Activated T-helper 2 cell treated with anti-CD3 and anti-CD28 coated beads, Interferon-gamma antibody, Interleukin-2, Interleukin-4, amounts not matched to agents 10 μg/mL and 5 μg/mL and 100 μg/mL, durations not matched to agents 14 hours and 24 hours and 36 hours (primary cell): ENCODE measurements at places on chromosomes 2 and 18.

GRCh38 chr18:3526421-3527354 is 76.7 kb downstream of the TGIF1 start:
- H3K4me3 ChIP-seq: no peak overlapping the region
- no peaks in the 10 kb centered on the region for H3K27me3 ChIP-seq
- DNase-seq: no peak
- peaks cover 16% of the 10 kb centered on the region for H3K4me1 ChIP-seq
- no peak overlapping the region for H3K27ac ChIP-seq

DNA sequence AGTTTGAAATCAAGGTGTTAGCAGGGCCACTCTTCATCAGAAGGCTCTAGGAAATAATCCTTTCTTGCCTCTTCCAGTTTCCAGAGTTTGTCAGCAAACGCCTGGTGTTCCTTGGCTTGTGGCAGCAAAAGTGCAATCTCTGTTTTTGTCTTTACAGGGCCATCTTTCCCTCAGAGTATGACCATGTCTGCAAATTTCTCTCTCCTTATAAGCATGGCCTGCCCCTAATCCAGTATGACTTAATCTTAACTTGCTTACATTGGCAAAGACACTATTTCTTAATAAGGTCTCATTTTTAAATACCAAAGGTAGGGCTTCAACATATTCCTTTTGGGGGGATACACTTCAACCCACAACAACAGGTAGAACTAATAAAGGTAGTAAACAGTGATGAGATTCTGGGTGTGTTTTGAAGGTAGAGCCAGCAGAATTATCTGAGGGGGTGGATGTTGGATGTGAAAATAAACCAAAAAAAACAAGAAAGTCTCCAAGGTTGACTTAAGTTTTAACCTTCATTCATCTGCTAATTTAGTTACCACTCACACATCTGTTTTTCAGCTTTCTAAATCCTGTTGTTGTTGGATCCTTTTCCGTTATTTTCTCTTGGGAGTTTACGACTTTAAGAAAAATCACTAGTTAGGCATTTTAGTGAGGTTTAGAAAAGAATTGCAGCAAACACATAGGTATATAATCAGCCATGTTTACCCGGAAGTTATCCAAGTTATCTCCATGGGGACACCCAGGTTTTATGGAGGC is 234.4 kb upstream of the FIGN start:
- no peak overlapping the region for H3K4me3 ChIP-seq
- H3K27ac ChIP-seq: no peak overlapping the region

DNA sequence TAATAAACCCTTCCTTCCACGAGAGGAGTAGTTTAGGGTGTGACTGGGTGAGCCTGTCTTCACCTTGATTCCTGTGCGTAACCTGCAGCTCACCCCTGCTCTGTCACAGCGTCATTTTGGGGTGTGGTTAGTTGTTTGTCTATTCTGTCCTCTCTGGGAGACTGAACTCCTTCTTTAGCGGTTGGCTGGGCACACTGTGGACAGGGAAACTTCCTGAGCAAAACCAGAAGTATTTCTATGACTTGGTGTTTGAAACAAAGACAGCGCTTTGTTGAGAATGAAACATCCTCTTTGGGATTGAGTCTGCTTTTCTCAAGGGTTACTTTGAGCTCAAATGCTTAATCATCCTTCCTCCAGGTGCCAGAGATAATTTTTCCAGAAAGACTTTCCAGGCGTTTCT is 270.7 kb downstream of the HRH4 start:
- no peaks in the 10 kb centered on the region for H3K36me3 ChIP-seq
- no peaks in the 10 kb centered on the region for H3K4me1 ChIP-seq
- H3K27ac ChIP-seq: no peak overlapping the region

DNA sequence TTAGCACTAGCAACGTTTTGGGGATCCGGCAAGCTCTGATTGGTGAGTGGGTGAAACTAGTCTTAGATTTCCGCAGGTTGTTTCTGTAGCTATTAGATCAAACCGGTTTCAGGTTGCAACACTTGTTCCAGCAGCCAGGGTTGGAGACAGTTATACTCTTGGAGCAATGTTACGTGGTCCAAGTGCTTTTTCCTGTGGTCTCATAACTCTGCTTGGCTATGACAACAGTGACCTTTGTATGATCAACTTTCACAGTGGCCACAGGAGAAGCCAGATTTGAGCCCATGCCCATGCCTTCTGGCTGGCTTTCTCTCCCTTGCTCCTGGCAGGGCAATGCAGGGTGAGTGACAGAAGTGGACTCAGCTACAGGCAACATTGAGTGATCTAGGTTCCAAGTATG is 84.5 kb upstream of the TAF1B start:
- H3K4me3 ChIP-seq: no peak overlapping the region
- H3K4me1 ChIP-seq: peaks cover 43% of the 10 kb centered on the region
- H3K27ac ChIP-seq: no peak overlapping the region
- DNase-seq: no peak
- H3K36me3 ChIP-seq: no peaks in the 10 kb centered on the region

DNA sequence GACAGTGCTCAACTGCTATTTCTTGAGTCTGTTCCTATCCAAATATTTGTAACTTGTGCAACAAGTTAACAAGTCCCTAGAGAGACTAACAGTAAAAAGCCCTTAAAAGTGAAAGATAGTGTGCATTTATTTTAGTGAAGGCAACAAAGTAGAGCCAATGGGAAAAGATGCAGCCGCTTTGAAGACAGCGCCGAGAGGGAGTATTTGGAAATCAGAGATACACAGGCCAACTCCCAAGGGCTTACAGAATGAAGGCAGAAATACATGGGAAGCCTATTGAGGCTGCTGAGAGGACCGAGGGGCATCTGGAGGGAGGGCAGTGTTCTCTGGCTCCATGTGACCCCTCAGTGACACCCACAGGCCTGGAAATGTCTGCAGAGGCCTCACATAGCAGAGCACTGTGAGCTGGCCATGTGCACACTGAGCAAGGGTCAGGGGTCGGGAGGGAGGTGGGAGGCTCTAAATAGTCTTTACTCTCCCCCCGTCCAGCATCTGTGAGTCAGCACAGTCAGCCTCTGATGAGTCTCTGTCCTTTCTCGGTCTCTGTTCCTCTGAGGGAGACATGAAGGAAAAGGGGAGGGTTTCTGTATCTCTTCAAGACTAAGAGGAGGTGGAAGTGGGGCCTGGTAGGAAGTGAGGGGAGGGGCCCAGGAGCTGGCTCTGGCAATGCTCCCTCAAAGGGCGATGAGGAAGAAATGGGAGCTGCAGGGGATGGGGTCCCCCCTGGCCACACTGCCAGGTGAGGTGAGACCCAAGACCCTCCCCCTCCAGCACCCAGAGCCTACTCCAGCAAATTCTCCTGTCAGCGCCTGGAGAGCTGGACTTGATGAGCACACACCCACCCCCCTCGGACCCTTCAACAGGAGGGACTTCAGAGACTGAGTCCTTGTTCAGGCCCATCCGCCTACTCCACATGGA is 133.6 kb downstream of the SP3 start:
- no peaks in the 10 kb centered on the region for H3K36me3 ChIP-seq
- H3K4me1 ChIP-seq: peaks cover 2% of the 10 kb centered on the region
- H3K27me3 ChIP-seq: peaks cover 17% of the 10 kb centered on the region
- no peak for DNase-seq

- H3K27me3 ChIP-seq: no peaks in the 10 kb centered on the region
- peaks cover 28% of the 10 kb centered on the region for H3K36me3 ChIP-seq
- no peak for DNase-seq
- H3K4me1 ChIP-seq: no peaks in the 10 kb centered on the region
- H3K4me3 ChIP-seq: no peak overlapping the region
These were observed 58.1 kb downstream of the HEATR5B start for GRCh38 chr2:37026050-37026449.

DNA sequence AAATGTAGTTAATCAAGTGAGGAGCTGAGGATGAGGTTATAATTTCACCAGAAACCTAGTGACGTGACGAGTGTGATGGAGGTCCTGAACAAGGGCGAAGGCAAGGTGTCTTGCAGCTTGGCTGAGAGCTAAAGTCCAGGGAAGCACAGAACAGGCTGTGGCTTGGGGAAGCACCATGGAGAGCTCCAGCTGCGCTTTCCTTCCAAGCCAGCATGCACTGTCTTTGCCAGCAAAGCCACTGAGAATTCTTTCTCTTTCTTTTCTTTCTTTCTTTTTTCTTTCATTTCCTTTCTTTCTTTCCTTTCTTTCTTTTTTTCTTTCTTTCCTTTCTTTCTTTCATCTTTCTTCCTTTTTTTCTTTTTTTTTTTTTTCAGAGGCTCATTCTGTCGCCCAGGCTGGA is 239.3 kb downstream of the FBXO15 start:
- no peak for DNase-seq
- H3K4me1 ChIP-seq: no peaks in the 10 kb centered on the region
- H3K27me3 ChIP-seq: no peaks in the 10 kb centered on the region

- no peak for DNase-seq
- no peak overlapping the region for H3K4me3 ChIP-seq
- no peaks in the 10 kb centered on the region for H3K4me1 ChIP-seq
- no peaks in the 10 kb centered on the region for H3K36me3 ChIP-seq
These were observed 6.3 kb upstream of the KCNK3 start for GRCh38 chr2:26685989-26686839.

- no peak overlapping the region for H3K4me3 ChIP-seq
- no peaks in the 10 kb centered on the region for H3K36me3 ChIP-seq
- no peak overlapping the region for H3K27ac ChIP-seq
- no peak for DNase-seq
- H3K27me3 ChIP-seq: no peaks in the 10 kb centered on the region
These were observed 214.9 kb upstream of the CHST9 start for GRCh38 chr18:27400001-27400400.

DNA sequence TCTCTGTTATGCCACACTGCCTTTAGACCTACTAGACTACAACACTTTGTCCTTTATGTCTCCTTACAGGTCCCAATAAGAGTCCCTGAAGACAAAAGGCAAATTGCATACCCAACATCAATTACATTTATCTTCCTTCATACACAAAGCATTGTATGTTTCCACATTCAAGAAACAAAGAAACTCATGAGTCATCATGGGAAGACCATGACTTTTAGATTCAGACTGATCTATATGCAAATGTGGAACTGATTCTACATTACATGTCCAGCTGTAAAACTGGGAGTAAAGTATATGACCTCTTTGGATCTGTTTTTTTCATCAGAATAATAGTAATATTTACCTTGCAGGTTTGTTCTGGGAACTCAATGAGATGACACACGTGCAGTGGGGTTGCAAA is 25.2 kb upstream of the HNMT start:
- H3K27ac ChIP-seq: no peak overlapping the region
- DNase-seq: no peak
- H3K27me3 ChIP-seq: no peaks in the 10 kb centered on the region
- H3K36me3 ChIP-seq: no peaks in the 10 kb centered on the region

GRCh38 chr18:40949114-40949950 is 1005.7 kb upstream of the PIK3C3 start:
- no peak overlapping the region for H3K27ac ChIP-seq
- H3K36me3 ChIP-seq: no peaks in the 10 kb centered on the region
- H3K4me1 ChIP-seq: no peaks in the 10 kb centered on the region
- no peak overlapping the region for H3K4me3 ChIP-seq
- DNase-seq: no peak

DNA sequence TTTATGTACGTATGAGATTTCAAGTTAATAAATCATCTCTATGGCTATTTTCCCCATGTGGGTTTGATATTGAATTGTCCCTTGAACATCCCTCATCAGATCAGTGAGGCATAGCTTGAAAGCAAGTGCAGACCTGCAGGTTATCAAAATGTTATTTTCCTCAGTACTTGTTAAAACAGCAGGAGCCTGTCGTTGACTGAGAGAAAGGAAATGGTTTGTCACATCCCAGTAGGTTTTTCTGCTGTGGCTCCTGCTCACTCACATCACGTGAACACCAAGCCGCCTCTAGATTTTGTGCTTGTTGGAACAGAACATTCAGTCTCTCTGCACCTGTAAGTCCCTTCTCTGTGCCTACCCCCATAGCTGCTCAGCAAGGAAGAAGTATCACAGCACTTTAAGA is 340.3 kb downstream of the CELF4 start:
- H3K4me1 ChIP-seq: no peaks in the 10 kb centered on the region
- no peaks in the 10 kb centered on the region for H3K27me3 ChIP-seq
- no peak for DNase-seq
- no peak overlapping the region for H3K27ac ChIP-seq
- H3K4me3 ChIP-seq: no peak overlapping the region
- H3K36me3 ChIP-seq: no peaks in the 10 kb centered on the region

DNA sequence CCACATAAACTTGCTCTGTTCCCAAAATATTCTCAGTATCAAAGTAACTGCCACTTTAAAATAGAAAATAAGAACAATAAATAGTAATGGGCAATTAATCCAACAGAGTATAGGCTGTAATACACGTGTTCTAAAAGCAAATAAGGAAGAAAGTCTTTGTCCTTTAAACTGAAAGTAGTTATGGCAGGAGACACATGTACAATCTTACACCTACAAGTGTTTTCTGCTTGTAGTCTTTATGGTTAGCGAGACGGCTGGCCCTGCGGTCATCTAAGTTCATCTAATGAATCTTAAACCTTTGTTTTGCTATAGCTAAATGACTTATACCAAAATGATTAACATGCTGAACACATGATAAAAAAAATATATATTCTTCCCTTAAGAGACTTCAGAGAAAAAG is 32.4 kb downstream of the CYB5A start:
- H3K4me3 ChIP-seq: no peak overlapping the region
- no peak overlapping the region for H3K27ac ChIP-seq
- DNase-seq: no peak
- H3K27me3 ChIP-seq: no peaks in the 10 kb centered on the region
- H3K36me3 ChIP-seq: peaks cover 5% of the 10 kb centered on the region

DNA sequence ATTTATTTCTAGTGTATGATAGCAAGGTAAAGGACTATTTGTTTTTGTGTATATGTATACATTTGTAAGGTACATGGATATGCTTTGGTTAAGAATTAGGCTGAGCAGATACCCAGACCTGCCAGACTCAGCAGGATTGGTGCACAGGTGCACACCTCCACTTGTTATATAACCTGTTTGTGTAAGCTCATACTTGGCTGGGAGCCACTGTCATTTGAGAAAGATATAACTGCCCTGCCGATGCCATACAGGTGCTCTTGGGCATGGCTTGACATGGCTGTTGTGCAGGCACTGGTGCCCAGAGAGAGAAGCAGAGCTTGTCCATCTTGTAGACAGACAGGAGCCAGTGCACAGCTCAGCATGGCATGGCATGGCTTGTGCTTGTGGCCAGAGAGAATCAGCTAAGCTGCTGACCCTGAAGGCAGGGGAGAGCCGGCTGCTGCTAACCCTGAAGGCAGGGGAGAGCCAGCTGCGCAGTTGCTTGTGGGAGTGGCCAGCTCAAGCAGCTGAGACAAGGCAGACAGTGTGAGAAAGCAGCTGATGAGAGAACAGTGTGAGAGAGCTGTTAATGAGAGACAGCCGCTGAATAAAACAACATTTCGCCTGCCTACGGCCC is 136.5 kb downstream of the RNF144A start:
- DNase-seq: no peak
- H3K36me3 ChIP-seq: peaks cover 3% of the 10 kb centered on the region
- H3K4me1 ChIP-seq: peaks cover 18% of the 10 kb centered on the region
- H3K27ac ChIP-seq: no peak overlapping the region
- H3K4me3 ChIP-seq: no peak overlapping the region
